Right hindlimb (tissue), 1 donor: ENCODE measurements at places on chromosomes 16 and 17.

DNA sequence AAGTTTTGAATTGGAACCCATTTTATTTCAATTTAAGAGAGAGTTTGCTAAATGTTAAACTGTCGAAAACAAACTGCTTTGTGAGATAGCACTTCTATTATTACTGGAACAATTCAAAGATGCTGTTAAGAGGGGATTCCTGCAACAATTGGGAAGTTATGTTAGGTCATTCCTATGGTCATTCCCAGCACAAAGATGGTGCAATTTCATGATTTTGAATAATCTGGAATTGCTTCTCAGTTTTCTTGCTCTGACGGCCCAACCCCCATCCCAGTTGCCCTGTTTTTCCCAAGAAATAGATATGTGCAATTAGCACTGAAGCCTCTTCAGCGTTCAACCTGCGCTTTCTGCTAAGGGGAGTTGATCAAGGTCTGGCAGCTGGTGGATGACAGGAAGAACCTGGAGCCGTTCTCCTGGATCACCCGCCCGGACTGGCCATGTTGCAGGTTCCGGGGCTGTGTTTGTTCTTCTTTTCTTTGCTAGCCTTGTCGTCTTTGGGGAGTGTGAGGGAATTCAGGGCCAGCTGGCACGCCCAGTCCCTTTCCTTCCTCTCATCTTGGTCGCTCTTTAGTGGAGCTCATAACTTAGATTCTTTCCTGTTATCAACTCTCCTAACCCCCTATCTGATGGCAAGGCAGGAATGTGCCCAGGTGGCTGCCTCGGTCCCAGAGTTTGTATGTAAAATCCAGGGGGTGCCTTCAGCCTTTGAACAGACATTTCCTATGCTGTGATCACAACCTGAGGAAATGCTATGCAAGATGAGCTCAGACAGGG lies 29.0 kb upstream of the IRF8 start:
- DNase-seq: no peak

DNA sequence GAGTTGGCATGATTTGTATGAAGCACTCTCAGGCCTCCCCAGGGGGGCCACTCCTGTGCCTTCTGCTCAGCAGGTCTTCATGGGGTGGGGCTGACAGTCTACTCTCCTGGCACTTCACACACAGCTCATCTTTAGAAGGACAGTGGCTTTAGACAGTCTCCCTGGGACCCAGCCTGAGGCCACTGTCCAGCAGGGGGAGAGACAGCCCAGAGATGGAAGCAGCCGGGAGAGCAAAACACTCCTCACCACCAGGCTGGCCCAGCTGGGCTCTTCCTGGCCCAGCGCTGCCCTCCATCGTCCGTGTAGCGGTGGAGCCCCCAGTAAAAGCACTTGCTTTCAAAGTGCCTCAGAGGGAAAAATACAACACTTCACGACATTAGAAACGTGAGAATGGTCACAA lies 62.0 kb upstream of the CRHR1 start:
- peak; percentile 31 for DNase-seq

DNA sequence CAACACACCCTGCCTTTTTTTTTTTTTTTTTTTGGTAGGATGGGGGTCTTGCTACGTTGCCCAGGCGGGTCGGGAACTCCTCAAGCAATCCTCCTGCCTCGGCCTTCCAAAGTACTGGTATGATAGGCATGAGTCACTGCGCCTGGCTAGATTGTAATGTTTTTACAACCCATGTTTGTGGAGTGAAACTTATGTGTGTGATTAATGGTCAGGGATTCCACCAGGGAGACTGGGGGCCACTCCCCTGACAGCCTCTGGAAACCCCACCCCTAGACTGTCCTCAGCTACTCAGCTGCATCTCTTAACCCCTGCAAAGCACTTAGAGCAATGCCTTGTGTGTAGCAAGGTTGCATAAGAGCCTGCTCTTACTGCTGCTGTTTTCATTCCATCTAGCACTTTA lies 220.5 kb downstream of the PARN start:
- DNase-seq: no peak

GRCh38 chr17:1060991-1061390 lies 64.1 kb downstream of the TIMM22 start:
- peak; percentile 78 for DNase-seq

DNA sequence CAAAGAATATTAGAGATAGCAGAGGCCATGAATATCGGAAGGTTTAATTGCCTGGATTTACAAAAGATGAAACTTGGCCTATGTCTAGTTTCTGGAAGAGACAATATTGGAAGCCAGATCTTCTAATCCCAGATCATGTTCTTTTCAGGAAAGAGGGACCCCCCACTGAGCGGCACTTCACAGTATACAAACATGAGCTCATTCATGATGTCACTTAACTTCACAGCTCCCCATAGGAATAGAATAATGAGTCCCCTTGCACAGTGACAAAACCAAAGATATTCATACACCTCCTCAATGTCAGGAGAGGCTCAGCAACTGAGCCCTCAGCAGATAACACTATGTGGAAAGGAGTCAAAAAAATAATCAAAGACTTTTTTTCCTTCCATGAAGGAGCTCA lies 147.5 kb downstream of the CDH11 start:
- no peak for DNase-seq

GRCh38 chr17:36149296-36149820 lies 27.1 kb downstream of the TBC1D3B start:
- no peak for DNase-seq

DNA sequence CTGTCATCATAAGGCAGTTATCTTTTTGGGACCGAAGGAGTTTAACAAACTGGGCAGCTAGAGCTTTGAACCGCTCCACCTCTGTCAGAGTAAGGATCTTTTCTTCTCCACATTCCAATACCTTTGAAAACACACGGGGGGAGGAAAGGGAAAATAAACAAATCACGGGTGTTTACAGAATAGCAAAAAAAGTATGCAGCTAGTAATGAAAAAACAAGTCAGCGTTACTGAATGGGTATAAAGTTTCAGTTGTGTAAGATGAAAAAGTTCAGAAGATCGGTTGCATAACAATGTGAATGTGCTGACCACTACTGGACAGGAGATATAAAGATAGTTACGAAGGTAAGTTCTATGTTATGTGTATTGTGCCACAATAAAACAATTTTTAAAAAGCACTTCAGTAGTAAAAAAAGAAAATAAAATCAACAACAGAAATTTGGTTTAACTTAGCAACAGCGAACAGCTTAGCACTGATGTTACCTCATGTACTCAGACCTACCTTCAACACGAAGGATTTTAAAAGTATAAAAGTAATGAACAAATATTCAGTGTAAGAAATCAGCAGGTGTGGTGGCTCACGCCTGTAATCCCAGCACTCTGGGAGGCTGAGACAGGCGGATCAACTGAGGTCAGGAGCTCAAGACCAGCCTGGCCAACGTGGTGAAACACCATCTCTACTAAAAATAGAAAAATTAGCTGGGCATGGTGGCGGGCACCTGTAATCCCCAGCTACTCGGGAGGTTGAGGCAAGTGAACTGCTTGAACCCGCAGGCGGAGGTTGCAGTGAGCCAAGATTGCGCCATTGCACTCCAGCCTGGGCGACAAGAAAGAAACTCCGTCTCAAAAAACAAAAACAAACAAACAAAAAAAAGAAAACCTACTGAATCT lies 34.3 kb downstream of the MARF1 start:
- DNase-seq: no peak

DNA sequence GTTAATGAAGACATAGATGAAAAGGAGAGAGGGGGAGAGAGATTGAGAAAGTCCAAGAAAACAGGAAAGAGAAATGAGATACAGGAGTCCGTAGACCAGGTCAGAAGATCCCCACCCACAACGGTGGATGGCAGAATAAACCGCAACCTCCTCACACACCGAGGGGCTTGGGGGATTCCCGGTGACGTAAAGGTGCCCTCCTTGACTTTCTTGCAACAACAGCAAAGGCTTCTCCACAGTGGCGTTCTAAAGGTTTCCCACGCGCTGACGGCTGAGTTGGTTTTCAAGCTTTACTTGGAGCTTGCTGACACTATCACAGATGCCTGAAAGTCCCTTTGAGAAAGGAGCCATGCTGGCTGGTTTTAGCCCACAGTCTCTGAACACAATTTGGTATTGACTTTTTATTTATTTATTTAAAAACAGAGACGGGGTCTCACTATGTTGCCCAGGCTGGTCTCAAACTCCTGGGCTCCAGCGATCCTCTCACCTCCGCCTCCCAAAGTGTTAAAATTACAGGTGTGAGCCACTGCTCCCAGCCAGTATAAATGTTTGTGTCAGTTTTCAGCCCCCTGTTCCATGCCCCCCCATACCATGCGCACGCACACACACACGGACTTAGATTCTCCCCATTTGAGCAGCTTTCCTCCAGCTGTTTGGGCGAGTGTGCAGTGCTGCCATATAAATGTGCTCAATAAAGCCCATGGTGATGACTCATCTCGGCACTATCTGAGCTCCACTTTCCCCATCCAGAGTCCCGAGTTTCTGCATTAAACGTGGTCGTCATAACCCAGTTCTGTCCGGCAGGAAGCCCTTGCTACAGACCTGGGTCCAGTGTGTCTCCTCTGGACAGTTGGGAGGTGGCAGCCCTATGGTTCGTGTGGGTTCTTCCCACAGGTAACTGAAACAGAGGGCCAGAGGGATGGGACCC lies 33.0 kb upstream of the SEC14L1 start:
- DNase-seq: no peak

DNA sequence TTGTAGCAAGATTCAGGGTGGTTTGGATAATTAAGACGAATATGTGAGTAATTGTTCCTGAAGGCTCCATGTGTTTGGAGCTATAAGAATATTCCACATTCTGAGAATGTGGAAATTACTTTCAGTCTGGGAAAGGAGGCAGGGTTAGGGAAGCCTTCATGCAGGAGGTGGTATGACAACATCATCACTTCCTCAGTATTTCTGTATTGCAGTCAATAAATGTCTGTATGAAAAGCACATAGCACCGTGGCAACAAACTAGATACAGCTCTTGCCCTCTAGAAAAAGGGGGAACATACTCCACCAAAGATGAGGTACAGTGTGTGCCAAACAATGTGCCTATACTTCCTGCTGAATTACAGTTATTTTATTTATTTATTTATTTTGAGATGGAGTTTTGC lies 26.1 kb upstream of the DHRS7B start:
- no peak for DNase-seq

DNA sequence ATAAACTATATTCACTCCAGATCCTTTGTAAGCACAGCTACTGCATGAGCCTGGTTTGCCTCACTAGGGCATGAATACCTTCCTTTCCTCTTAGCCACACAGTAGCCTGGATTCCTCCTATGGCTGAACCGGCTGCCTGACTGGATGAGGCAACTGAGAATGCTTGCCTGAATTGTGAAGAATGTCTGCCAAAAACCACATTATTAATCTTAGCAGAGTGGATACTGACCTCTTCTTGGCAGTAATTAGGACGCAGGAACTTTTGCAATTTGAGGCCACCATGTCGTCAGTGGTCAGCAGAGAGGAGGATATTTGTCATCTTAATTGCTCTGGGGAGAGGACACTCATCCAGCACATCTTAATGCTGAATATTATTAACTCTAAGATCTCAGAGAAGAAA lies 651.8 kb upstream of the GOT2 start:
- peak; percentile 19 for DNase-seq

- DNase-seq: no peak
Observed at GRCh38 chr17:71052971-71053370, 883.6 kb downstream of the KCNJ2 start.

DNA sequence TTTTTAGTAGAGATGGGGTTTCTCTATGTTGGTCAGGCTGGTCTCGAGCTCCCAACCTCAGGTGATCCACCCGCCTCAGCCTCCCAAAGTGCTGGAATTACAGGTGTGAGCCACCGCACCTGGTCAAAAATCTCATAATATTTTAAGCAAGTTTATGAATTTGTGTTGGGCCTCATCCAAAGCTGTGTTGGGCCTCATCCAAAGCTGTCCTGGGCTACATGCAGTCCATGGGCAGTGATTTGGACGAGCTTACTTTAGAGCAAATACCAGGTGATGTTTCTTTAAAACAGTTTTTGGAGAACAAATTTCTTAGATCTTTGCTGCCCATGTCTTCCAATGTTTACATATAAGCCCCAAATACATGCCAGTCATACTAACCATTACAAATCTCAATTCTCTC lies 84.4 kb upstream of the C17orf78 start:
- DNase-seq: no peak

GRCh38 chr17:81655378-81656117 lies 794 bp downstream of the PDE6G start:
- peak; percentile 11 for DNase-seq

DNA sequence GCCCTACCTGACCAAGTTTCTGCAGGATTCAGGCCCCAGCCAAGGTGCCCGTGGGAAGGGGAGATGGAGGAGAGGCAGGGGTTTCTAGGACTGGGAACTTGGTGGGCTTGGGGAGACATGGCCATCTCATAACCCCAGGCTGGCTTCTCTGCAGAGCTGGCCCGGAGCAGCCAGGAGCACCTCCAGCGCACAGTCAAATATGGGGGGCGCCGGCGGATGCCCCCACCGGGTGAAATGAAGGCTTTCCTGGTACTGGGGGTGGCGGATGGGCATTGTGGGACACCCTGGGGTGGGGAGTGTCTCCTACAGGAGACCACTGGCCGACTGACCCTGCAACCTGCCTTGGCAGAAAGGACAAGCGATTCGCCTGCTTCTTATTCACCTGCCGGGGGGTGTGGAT lies 9.2 kb upstream of the SMIM5 start:
- no peak for DNase-seq

DNA sequence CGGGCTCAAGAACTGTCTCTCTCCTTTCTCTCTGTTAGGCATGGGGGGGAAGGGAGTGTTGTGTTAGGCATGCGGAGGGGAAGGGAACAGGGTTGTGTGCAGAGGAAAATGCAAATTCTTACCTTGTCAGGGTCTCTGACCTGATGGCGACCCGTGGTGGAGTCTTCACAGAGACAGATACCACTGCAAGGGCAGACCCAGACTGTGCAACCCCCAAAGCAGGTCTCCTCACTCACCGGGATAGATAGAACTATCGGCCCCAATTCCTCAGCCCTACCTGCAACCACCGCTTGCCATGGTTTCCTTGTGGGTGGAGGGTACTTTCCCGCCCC lies 9.6 kb upstream of the MPP2 start:
- DNase-seq: no peak

GRCh38 chr16:22424161-22424937 lies 49.9 kb upstream of the CDR2 start:
- peak; percentile 61 for DNase-seq
